ENCODE measurements at places on chromosomes 6 and 20. TPM values are rescaled to one million over a fixed set of nuclear protein-coding genes. Genes with fewer than 3 reads are reported as not detected.
A peak's percentile ranks its signal among the peaks of the same experiment; 100 is the strongest.

GRCh38 chr20:38725931-38726803 is 1.9 kb downstream of the SLC32A1 start:
- DNase-seq: peak; percentile 44

DNA sequence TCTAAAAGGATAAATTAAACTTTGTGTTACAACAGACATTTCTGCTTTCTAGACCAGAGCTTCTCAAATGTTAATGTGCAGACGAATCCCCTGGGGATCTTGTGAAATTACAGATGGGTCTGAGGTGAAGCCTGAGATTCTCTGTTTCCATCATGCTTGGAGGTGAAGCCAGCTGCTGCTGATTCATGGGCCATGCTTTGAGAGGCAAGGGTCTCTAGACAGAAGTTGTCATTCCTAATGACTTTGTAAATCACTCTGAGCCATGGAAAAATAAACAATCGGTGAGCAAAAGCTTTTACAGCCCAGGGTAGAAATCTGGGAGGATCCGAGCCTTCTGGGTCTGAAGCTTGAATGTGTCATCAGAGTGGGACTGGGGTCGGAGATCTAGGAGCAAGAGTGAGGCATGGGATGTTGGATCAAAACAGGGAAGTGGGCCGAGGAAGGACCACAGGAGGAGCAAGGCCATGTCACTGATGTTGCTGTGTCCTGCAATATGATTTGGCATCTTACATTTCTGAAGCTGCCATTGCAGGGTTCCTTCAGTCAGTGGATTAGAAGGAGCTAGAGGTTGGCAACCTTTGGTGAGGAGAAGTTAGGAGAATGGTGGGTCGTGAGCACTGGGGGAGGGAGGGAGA is 77.3 kb downstream of the TRMT11 start:
- DNase-seq: no peak

- no peak for DNase-seq
Observed at GRCh38 chr6:108822401-108822800, 25.8 kb upstream of the ARMC2 start.

- no peak for DNase-seq
Observed at GRCh38 chr6:18496462-18496861, 109.3 kb downstream of the RNF144B start.

Gene GRM4
- total RNA-seq: not detected

Gene CAGE1
- total RNA-seq: 0.49 TPM
